H1 (cell line): ENCODE measurements at places on chromosomes 6 and 20.
A peak's percentile ranks its signal among the peaks of the same experiment; 100 is the strongest.

DNA sequence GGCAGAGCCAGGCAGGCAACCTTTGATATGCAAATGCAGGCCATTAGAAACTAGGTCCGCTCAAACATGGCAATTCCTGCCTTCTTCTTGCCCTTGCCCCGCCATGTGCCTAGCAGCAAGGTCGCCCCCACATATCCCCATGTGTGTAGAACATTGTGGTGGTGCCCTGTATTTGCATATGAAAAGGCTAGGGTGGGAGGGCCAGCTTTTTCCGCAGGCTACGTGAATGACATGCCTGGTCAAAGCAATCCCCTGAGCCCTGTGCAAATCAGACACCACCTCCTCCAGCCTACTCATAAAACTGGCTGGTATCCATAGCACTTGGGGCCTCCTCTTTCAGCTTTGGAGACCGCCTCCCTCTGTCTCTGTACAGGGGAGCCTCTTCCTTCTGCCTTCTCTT, 31.6 kb downstream of the GSTA2 start:
- DNase-seq: no peak

DNA sequence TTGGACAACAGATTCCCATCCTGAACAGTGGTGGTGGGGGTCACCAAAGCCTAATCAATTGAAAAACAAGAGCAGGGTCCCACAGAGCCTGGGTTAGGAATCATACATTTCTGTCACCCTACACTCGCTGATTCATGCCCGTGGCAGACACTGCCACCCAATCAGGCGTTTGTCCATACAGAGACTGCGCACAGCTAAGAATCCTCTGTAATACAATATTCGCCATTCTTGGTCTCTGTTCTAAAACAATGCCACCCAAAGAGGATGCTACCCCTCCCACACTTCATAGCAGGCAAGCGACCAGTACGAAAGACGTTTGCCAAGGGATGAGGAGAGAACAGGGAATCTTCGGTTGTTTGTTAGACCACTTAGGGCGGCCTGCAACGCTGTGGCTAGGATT, 28.1 kb upstream of the SLC22A23 start:
- no peak for DNase-seq

DNA sequence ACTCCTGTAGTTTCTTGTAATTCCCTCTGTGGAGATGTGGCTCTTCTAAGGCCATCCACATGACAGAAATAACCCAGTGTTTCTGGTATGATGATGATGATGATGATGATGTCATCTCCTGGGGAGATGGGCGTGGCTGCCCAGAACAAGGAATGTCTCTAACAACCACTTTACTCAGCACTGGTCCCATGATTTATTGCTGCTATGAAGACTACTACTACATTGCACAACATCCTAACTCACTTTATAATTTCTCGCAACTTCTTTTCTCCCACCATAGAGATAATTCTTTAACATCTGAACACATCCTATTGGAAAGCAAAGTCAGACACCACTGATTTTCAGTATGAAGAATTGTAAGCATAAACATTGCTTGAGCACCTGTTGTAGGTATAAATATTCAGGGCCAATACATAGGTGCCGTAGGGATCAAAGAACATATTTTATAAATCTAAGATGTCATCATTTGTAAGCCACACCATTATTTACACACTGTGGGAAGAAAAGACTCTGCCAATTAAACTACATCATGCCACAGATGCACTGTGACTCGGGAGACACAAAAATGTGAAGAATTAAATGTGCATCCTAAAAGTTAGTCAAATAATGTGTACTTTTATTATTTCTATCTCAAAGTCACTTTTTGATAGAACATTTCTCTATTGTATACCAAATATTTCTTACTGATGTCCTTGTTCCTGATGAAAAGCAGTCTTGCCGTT, 6.4 kb downstream of the TPMT start:
- DNase-seq: no peak

DNA sequence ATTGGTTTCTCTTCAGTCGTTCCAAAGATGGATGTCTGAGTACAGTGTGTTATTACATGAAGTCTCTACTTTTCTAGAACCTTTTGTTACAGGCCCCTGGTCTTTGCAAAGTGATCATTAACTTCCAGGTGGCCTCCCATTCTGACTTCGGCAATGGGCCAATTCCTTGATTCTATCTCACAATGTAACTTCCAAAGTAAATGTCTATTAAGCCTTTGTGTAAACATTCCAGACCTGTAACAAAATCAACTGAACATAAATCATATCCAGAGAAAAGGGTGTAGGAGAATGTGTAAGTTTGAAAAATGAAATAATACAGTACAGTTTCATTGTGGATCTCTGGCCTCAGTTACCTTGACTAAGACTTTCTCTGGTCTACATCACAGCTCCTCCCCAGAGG, 187.8 kb upstream of the JAG1 start:
- no peak for DNase-seq

DNA sequence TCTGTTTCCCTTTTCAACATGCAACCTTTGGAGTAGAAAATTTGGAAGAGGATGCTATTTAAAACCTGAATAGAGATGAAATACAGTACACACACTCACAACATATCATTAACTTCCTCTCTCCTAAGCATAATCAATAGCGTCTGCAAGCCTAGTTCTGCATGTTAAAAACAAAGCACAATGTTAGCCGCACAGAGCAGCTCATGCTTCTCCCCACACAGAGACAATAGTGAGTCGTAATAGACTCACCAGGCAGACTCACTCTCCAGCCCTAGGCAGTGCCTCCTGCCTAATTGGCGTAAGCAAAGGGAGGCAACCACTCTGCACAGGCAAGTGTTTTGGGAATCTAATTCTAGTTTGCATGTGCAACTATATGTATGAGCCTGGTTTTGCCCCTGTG, 45.8 kb upstream of the ARID1B start:
- no peak for DNase-seq

DNA sequence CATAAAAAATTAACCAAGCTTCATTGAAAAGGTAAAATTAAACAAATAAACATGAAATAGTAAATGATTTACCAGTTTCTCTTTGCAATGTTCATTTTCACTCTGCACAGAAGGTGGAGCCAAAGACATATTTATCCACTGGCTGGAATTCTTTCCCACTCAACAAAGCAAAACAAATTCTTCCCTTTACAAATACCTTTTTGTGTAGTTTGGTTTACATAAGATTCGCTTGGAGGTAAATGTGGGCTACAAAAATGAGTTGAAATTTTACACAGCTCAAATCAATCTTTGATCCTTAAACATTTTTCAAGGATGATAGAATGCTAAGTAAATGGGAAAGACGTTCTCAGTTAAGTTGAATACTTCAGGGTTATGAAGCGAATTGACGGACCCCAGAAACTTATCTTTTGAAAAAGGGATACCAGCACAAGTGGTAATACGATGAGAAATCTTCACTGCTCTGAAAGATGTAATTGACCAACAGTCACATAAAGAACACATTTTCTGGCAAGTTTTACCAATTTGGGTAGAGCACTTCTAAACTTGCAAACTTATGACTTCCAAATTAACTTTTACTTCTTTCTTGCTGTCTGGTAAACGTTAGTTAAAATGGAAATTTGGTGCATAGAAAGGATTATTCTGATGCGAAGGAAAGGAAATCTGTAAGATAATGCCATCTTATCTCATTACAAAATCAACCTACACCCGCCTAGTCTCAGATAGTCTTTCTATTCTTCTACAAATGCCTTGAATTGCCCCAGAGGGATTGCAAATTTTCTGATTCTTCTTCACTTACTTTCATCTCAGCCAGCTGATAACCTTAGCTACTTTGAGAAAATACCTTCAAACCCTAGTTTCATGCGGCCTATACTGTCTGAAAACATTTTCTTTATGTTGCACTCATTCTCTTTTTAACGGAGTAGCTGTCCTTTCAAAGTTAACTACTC, 4.7 kb upstream of the GJA1 start:
- DNase-seq: no peak

GRCh38 chr20:45649312-45649863, 18.3 kb upstream of the WFDC9 start:
- DNase-seq: no peak

- no peak for DNase-seq
Observed at GRCh38 chr20:10946124-10946880, 272.5 kb upstream of the JAG1 start.

DNA sequence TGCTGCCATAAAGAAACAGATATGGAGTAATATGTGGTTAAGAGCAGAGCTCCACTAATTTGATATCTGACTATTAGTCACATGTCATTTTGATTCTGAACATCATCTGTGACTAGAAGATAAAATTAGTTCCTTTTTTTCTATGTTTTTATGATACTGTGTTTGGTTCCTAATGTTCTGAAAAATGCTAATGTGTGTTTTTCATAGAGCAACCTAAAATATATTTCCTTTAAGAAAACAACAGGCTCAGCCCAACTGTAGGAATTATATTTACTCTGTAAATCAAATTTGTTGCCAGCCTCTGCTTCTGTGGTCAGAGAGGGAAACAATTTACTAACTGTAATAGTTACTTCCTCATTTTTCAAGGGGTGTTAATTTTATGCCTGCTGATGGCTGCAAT, 33.3 kb upstream of the TXLNB start:
- no peak for DNase-seq

- DNase-seq: no peak
Observed at GRCh38 chr20:59365611-59366285, 65.3 kb downstream of the EDN3 start.

GRCh38 chr6:167782698-167783517, 43.8 kb upstream of the AFDN start:
- no peak for DNase-seq

DNA sequence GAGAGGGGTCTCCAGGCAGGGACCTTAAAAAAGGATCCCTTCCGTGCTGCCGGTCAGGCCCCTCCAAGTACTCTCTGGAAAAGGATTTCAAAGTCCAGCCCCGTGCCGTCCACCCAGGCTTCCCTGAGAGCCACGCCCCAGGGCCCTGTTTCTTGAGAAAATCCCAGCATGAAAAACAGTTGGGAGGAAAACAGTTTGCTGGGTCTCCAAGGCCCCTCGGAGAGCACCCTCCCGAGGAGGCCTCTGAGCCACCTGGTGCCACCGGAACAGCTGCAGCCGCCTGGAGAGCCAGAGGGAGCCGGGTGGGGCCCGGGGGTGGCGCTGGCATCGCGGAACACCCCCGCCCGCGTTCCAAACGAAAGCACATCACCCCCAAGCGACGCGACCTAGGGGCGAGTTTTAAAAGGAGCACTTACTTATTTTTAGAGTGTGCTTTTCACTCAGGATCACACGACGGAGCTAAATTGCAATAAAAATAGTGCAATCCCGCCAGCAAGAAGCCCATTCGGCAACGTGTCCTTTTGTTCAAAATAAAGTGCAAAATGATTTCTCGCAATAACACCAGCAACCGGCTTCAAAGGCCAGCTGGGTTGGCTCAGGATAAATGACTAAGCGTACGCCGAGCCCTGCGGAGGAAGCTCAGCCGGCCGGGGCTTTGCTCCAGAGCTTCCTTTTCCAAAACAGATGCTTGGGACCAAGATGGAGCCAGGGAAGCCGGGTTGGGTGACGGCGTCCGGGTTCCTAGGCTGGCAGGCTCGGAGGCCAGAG, 64.2 kb downstream of the YTHDF1 start:
- no peak for DNase-seq

- no peak for DNase-seq
Observed at GRCh38 chr20:50192364-50193198, 2.0 kb downstream of the CEBPB start.

DNA sequence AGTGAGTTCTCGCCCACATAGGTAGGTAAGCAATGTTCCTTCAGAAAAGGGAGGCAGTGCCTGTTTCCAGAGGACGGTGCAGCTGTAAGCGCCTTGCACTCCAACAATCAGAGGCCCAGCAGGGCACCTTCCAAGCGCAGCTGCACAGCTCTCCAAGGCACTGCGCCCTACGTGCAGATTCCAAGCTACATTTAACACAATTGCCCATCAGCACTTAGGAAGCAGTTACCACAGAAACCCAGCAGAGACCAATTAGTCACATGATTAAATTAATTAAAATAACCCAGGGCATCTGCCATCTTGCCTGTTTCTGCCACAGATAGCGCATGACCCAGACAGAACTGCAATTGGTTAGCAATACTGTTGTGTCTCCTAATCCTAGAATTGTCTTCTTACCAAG, 65.5 kb downstream of the SOBP start:
- no peak for DNase-seq

DNA sequence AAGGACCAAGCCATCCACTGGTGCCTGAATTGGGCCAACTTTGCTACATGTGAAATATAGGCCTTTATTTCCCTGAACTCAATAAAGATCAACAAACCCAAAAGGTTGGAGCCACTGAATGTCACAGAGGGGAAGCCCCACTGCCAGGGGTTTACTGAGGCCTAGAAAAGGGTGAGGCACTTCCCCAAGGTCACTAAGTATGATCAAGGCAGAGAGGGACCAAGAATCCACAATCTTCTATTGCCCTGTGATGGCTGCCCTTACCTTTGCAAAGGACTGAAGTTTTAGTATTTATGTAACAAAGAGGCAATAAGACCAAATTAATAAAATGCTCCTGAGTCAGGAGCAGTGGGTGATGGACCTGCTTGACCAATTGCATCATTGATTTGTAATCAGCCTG, 18.0 kb downstream of the TREM1 start:
- DNase-seq: peak; percentile 20

- no peak for DNase-seq
Observed at GRCh38 chr6:17705428-17705777, 1.3 kb downstream of the NUP153 start.

DNA sequence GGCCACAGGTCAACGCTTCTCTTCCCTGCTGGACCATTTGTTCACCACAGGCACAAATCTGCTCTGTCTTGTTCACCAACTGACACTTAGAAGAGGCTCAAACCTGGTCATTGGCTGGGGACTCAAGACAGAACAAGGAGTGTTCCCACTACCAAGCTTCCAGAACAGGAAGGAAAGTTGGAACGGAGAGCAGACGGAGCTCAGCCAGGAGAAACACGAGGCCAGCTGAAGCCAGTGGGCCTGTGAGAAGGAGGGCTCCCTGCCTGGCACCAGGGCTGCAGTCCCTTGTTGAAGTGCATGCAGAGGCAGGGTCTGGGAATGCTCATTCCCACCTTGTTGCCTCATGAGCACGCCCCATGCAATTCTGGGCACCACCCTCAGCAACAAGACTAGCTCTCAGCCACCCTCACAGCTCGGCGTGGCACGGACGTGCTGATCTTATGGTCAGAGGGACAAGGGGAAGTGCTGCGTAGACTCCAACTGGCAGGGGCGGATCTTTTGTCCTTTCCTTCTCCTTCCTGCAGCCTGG, 236.6 kb upstream of the QKI start:
- DNase-seq: no peak

- no peak for DNase-seq
Observed at GRCh38 chr6:28868873-28869272, 54.9 kb downstream of the TRIM27 start.

DNA sequence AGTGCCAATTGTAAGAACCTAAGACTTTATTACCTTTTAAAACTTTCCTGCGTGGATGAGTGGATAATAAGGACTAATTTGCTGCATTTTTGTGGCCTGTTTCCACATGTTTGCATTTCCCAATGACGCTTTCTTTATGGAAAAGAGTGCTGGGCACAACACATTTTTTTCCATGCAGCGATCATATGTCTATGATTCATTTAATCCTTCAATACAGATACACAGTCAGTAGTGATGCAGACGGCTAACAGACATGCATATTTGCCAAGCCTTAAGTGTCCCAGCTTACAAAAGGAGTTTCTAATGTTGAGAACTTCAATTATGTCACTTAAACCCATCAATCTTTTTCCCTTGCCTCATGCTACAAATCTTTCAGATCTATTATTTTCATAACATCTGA, 239.8 kb upstream of the PREP start:
- no peak for DNase-seq
